Mesenteric fat pad (tissue), 1 donor: ENCODE measurements at places on chromosomes 5 and 9.

DNA sequence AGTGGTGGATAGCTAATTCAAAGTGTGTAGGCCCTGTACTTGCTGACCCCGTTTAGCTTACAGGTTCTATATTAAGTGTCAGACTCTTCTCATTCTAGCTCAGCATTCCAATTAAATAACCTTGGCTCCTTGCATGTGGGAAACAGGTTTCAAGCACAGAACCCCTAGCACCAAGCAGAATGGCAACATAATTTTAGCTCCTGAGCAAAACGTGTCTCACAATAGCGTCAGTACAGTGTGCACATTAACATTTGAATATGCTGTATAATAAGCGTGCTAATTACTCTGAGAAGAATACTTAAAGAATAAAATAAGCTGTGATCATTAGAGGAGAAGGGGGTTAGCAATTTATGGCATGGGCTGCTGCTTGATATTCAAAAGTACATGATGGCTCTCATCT, 21.0 kb upstream of the ANP32B start:
- DNase-seq: no peak

DNA sequence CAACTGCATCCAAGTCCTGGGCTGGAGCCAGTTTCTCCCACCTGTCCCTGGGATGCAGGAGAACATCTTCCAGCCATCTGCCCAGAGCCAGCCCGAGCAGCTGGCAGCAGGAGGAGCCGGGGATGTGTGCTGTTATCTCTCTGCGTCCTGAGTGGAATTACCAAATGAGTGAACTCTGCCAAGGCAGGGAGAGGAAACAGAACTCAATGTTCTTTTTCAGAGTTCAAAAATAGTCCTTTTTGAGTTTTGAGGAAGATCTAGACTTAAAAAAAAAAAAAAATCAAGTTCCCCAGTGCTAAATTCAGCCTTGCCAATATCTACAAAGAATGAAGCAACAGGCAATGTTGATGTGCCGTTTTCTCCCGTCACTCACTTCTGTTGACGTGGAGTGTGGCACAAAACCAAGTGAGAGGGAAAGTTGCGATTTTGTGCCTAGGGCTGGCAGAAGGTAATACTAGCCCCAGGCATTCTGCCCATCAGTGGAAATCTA, 56.2 kb downstream of the TMOD1 start:
- peak; percentile 80 for DNase-seq

DNA sequence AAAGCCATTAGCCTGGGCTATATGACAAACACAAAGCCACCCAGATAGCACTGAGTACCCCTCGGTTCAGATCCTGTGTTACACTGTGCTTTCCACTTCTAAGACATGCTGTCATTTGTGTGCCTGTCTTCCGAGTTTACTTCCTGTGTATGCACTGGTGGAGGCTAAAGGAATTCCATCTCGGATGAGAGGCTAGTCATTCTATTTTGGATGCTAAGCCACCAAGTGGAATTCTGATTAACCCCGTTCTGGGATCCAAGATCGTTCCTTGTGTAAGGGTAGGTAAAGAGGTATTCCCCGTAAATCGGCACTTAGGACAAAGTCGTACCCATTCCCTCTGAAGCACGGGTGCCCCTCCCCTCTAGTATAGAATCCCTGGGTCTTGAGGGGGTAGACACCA, 8.7 kb downstream of the PROP1 start:
- no peak for DNase-seq

DNA sequence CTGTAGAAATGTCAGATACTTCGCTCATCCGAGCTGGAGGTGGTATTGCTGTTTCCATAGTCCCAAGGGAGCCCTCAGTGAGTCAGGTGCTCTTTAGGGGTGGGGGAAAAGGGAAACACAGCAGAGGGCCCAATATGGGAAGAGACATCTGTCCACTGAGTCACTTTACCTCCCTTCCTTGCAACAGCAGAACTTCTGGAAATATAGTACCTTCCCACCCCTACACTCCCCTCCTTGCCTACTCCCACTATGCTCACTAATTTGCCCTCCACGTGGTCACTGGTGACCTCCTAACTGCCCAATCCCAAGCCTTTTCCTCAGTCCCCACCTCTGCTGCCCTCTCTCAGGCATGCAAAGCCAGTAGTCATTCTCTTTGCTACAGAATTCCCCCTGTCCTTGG, 1.9 kb downstream of the HK3 start:
- DNase-seq: no peak

GRCh38 chr5:170861917-170862766, at the start of gene RANBP17:
Gene RANBP17 (plus strand): TSS chr5:170862018.
- DNase-seq: peak; percentile 90

- no peak for DNase-seq
Measured at GRCh38 chr9:100466829-100467221, 6.1 kb upstream of the TMEFF1 start.

DNA sequence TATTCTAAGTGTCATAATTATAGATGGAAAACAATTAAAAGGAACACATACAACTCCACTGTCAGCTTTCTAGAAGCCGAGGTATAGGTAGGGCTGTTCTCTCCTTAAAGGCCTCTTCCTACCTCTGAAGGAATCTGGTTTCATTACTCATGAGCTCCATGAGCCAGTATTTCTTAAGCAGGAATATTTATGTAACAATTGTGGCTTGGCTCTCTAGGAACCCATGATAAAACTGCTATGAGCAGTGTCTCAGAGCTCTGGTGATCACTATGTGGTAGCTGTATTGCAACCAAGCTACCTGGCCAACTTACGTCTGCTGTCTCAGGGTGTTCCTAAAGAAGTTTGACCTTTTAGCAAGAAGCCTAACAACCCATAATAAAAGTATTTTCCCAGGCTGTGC, 157.7 kb downstream of the CEP120 start:
- DNase-seq: no peak

- no peak for DNase-seq
Measured at GRCh38 chr9:123120131-123120530, 86.7 kb downstream of the GPR21 start.

DNA sequence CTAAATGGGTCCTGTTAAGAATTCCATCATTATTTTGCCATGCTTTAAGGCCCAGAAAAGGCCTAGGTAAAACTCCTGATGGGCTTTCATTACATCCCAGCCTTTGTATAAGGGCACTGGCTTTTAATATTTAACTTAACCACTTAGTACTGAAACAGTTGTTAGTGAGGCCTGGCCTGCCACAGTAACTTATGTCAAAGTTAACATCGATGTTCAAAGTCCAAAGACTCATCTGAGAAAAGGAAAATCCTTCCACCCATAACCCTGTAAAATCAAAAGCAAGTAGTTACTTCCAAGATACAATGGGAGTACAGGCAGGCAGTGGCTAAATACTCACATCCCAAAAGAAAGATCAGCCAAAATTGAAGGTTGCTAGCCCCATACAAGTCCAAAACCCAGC, 15.0 kb upstream of the UGT3A1 start:
- DNase-seq: no peak

DNA sequence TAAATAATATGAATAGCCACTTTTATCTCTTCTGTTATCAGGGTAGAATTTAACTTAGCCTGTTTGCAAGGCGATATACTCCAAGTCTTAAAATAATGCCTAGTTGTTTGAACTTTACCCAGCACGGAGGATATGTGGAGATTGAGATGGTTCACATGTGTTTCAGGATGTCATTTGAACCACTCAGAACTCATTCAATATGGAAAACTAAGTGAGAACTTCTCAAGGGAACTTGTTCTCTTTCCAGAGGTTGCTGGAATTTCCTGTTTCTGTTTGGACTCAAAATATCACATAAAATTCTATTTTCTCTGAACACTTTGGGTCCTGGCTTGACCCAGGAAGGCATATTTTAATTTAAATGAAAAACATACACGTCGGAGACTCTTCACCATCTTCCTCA, 139.1 kb upstream of the MYO10 start:
- DNase-seq: no peak

- no peak for DNase-seq
Measured at GRCh38 chr9:124290743-124291554, 33.2 kb downstream of the NEK6 start.

GRCh38 chr9:72315510-72316311, 49.3 kb downstream of the ZFAND5 start:
- DNase-seq: no peak

GRCh38 chr9:91458906-91459305, 35.3 kb upstream of the NFIL3 start:
- DNase-seq: no peak

DNA sequence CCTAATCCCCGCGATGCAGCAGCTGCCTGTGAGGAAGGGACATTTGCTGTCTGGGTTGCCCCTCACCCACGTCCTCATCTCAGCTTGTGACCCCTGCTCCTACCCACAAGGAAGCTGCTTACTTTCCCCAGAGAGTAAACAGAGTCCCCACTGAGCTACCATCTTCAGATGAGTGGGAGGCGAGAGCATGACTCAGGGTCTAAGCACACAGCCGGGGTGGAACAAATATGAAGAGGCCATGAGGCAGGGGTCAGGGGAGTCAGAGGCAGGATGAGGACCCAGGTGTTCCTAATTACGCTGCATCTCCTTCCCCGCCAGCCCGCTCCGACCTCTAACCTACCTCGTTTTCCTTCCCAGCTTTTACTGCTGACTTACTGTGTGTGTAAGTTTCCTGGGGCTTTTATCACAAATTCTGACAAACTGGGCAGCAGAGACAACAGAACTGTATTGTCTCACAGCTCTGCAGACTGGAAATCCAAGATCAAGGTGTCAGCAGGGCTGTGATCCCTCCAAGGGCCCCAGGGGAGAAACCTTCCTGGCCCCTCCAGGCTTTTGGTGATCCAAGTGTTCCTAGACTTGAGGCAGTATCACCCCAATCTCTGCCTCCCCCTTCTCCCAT, 94.0 kb upstream of the DNAH5 start:
- no peak for DNase-seq

- DNase-seq: peak; percentile 88
Measured at GRCh38 chr5:1318659-1319251, 23.9 kb upstream of the TERT start.

DNA sequence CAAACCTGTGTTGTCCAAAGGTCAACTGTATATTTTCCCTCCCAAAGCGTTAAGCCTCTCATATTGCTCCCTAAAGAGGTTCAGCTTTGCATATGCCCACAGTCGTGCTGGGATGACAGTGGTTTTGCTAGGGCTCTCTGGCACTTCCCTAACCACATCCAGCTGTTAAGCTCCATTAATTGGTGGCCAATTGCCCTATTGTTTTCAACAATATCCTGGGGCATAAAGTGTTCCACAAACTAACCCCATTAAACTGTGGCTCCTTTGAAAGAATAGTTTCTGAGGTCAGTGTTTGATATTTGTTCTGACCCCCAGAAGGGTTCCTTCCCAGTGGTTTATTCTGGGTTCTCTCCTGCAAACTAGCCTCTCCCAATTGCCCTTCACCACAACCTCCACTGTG, 194.5 kb downstream of the HSD17B3 start:
- DNase-seq: no peak

DNA sequence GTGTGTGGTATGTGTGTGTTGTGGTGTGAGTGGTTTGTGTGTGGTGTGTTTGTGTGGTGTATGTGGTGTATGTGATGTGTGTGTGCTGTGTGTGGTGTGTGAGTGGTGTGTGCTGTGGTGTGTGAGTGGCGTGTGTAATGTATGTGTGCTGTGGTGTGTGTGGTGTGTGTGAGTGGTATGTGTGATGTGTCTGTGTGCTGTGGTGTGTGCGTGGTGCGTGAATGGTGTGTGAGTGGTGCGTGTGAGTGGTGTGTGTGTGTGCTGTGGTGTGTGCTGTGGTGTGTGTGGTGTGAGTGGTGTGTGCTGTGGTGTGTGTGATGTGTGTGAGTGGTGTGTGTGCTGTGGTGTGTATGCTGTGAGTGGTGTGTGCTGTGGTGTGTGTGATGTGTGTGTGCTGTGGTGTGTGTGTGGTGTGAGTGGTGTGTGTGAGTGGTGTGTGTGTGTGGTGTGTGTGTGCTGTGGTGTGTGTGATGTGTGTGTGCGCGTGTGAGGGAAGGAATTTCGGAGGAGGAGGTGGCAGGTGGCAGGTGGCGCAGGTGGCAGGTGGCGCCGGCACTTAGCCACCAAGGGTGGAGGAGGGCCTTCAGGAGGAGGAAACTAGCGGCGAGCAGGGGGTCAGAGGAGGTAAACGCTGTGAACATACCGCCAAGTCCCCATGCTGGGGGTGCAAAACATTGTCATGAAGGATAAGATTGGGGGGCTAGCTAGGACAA, 191.8 kb downstream of the MELK start:
- no peak for DNase-seq

DNA sequence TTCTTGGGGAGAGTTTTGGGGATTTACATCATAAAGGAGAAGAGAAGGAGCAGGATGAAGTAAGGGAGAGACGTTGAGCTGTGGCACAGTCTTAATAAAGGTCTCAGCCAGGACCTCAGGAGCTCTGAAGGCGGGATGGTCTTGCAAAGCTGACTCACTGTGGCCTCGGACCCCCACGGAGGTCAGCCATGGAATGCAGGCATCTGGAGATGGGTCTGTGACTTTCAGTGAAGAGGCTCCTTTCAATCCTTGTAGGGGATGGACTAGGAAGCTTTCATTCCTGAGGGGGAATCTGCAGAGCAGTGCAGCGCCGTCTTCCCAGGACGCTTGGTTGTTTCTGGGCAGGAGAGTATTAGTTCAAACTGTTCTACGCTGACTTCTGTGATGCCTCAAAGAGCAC, 65.7 kb upstream of the BASP1 start:
- no peak for DNase-seq

DNA sequence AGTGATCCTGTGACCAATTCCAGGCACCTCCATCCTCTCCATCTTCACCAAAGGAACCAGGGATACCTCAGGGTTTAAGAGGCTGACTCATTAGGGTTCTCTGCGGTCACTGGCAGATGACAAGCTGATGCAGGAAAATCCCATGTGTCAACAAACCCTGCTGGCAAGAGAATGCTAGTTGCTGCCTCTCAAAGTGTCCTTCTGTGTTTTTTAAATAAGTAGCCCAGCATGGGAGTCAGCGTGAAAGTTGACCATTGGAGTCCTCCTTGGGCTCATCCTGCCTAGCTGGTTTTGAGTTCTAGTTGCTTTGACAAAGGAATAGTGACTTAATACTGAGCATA, 200.2 kb downstream of the SLIT3 start:
- DNase-seq: no peak

- DNase-seq: no peak
Measured at GRCh38 chr9:120978987-120979386, 52.4 kb upstream of the TRAF1 start.

- no peak for DNase-seq
Measured at GRCh38 chr5:169178754-169179153, 122.2 kb downstream of the SLIT3 start.

DNA sequence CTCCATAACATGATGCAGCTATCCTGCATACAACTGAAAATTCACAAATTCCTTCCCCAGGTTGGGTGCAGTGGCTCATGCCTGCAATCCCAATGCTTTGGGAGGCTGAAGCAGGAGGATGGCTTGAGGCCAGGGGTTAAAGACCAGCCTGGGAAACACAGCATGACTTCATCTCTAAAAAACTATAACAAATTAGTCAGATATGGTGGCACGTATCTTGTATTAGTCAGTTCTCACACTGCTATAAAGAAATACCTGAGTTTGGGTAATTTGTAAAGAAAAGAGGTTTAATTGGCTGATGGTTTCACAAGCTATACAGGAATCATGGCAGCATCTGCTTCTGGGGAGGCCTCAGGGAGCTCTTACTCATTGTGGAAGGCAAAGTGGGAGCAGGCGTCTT, 56.4 kb upstream of the DAPK1 start:
- no peak for DNase-seq
